ENCODE measurements at places on chromosomes 4 and X. TPM values are rescaled to one million over a fixed set of nuclear protein-coding genes. Genes with fewer than 3 reads are reported as not detected.

Gene SMR3B
- not detected for total RNA-seq

Gene SHROOM2
- total RNA-seq, result 11.8 TPM

Gene ARHGAP10
- 20.3 TPM for total RNA-seq

- DNase-seq, result no peak
Observed at GRCh38 chr4:66429276-66429675, 759.0 kb upstream of the EPHA5 start.

Gene ITM2A
- total RNA-seq, result 2.2 TPM

GRCh38 chrX:56550667-56551066, 12.8 kb upstream of the UBQLN2 start:
- DNase-seq, result no peak

DNA sequence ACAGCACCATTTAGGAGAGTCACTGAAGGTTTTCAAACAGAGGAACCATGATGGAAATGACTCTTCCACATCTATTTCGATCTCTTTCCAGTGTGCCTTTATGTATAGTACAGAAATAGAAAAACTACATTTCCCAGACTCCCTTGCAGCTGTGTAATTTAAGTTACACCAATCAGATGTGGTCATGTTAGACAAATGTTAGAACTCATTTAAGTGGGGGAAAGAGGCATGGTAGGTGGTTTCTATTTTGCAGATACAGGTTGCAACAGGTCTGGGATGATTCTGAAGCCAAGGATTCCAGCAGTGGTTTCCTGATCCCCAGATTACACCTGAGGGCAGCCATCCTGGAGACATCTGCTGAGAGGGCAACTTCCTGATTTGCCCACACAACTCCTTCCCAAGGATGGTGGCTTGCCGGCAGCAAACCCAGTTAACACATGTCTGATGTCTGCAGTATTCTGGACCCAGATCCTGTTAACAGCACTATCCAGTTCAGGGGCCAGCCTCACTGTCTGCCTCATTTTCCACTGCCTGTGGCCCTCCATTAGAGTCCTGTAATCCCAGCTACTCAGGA, 38.7 kb upstream of the PDK3 start:
- DNase-seq, result peak; percentile 25
